DMS79 (cell line): ENCODE measurements at places on chromosomes 3 and 15.

DNA sequence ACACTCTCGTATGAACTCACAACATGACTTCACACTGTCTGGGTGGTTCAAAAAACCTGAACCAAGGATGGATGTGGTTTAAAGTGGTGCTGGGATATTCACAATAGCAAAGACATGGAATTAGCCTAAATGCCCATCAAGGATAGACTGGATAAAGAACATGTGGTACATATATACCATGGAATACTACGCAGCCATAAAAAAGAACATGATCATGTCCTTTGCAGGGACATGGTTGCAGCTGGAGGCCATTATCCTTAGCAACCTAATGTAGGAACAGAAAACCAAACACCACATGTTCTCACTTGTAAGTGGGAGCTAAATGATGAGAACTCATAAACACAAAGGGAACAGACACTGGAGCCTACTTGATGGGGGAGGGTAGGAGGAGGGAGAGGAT, 3.3 kb upstream of the PRSS50 start:
- DNase-seq: no peak

DNA sequence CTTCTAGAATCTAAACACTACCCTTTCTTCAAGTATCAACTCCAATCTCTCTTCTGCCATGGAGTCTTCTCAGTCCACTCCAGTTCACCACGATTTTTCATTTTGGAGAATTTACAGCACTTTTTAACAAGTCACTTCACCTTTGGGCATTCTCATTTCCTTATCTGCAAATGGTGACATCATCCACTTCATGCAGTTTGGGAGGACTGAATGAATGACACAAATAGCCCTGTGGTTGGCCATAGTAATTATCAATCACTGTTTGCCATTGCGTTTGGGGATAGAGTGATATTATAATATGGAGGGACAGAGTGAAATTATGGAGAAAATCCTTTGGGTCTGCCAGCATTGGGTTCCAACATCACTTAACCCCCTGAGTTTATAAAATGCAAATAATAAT, 38.0 kb upstream of the TM4SF1 start:
- DNase-seq: no peak

DNA sequence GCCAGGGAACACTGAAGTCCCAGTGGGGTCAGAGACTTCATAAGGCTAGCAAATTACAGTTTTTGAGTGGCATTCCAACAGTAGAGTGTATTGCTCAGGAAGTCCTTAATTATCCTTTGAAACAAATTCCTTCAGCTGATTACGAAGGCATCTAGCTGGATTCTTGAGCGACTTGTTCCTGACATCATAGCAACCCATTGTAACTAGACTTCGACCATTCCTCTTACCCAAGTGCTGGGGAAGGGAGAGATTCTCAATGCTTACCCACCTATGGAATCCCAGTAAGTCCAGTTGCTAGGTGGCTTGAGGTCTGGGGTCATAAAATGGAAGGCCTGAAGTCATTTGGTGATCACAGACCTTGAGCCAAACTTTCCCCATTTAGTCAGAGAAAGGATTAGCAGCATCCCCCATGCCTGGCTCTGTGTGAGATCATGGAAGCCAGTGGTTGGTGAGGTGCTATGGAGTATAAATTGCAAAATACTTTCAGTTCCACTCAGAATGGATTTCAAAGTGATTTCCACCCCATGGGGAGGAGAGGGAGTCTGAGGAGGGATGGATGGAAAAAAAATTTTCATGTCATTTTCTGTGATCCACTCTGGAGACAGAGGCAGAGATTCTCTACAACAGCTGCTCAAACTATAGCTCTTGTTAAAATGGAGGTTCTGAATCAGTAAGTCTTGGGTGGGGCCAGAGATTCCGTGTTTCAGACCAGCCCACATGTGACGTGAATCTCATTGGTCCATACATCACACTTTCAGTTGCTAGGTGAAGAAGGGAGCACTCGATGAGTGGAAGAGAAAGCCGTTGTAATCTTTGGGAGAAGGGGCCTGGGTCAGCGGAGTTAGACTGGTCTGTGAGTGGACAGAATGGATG, 45.7 kb downstream of the CD86 start:
- DNase-seq: no peak

DNA sequence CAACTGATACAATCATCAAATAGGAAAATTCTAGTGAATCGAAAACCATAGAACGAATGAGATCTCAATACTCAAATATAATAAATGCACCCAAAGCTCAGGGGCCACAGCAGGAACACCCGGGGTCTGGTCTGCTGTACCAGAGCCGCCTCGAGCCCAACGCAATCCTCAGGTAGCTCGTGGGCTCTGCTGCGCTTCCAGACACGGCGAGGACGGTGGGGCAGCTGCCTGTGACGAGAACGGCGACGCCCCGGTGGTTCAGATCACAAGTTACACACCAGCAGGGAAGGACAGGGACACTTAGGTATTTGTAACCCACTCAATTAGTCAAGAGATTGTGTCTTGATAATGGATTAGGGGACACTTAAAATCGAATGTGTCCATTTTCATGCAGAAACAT, 54.6 kb downstream of the NIPA2 start:
- DNase-seq: no peak
